Activated B cell treated with CpG ODN at 0.5 μM for 24 hours (primary cell): ENCODE measurements at places on chromosomes 6 and 20. TPM values are rescaled to one million over a fixed set of nuclear protein-coding genes. Genes with fewer than 3 reads are reported as not detected.
A peak's percentile ranks its signal among the peaks of the same experiment; 100 is the strongest.

Gene GLP1R
- total RNA-seq = not detected in 2 replicates

Gene BNIP5
- 0.10 and 0.11 TPM in 2 replicates for total RNA-seq

Gene REV3L
- 20.0 and 25.3 TPM in 2 replicates for total RNA-seq

Gene ARMC12
- 0.89 and 1.1 TPM in 2 replicates for total RNA-seq

Gene SOX18
- total RNA-seq = not detected in 2 replicates

Gene SLC17A2
- not detected in 2 replicates for total RNA-seq

Gene GNAS-AS1
- 1.4 and 1.5 TPM in 2 replicates for total RNA-seq

Gene SLC22A7
- not detected in 2 replicates for total RNA-seq

DNA sequence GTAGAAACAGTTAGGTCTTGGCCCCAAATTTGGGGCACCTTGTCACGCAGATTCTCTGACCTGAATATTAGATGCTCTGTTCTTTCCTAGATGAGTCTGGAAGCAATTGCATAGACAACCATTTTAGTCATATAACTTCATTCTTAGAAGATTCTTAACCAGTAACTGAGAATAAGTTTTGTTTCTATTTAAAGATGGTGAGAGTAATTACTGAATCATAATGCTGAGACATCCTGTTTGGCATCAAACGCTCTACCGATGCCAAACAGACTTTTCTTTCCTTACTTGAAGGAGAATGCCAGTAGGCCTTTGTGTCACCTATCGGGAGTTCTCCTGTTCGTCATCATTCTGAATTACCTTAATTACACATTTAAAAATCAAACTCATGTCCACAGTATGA is 131.6 kb upstream of the ID4 start:
- H3K4me3 ChIP-seq = no peak overlapping the region
- no peaks in the 10 kb centered on the region for H3K27me3 ChIP-seq
- H3K36me3 ChIP-seq = no peaks in the 10 kb centered on the region
- H3K27ac ChIP-seq = no peak overlapping the region

- DNase-seq = no peak
- no peak overlapping the region for H3K4me3 ChIP-seq
- H3K27me3 ChIP-seq = no peaks in the 10 kb centered on the region
Observed at GRCh38 chr20:4848041-4848440, 126.3 kb downstream of the PRND start.

DNA sequence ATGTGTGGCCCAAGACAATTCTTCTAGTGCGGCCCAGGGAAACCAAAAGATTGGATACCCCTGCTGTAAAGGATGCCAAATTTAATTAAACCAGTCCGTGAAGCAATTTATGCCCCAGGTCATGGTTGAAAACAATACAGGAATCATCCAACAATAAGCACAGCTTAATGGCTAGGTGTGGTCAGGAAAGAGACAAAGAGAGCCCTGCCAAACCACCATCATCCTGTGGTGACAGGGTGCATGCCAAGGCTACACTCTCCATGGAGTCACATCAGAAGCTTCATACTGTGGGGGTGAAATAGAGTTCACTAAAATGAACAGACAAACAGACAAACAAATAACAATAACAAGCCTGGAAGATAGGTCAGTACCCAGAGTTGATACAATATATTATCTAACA is 62.7 kb downstream of the DZANK1 start:
- H3K36me3 ChIP-seq = peaks cover 38% of the 10 kb centered on the region
- no peak for DNase-seq
- no peak overlapping the region for H3K4me3 ChIP-seq
- no peak overlapping the region for H3K27ac ChIP-seq

DNA sequence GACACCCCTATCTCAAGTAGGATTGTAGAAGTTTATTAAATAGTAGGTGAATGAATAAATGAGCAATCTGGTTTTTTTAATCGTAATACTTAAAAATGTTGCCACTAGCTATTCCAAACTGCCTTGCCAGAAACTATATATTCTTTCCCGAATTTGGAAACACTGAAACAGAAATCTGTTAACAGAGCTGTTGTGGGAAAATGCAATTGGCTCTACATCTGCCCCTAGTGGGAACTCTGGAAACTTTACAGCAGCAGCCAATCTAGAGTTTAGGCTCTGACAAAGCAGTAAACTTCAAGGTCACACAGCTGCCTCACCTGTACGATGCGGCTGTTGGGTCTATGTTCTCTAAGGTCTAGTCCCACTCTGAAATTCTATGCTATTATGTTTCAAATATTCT is 41.7 kb downstream of the SYNE1 start:
- no peak overlapping the region for H3K27ac ChIP-seq
- DNase-seq = no peak
- H3K36me3 ChIP-seq = no peaks in the 10 kb centered on the region
- no peak overlapping the region for H3K4me3 ChIP-seq

DNA sequence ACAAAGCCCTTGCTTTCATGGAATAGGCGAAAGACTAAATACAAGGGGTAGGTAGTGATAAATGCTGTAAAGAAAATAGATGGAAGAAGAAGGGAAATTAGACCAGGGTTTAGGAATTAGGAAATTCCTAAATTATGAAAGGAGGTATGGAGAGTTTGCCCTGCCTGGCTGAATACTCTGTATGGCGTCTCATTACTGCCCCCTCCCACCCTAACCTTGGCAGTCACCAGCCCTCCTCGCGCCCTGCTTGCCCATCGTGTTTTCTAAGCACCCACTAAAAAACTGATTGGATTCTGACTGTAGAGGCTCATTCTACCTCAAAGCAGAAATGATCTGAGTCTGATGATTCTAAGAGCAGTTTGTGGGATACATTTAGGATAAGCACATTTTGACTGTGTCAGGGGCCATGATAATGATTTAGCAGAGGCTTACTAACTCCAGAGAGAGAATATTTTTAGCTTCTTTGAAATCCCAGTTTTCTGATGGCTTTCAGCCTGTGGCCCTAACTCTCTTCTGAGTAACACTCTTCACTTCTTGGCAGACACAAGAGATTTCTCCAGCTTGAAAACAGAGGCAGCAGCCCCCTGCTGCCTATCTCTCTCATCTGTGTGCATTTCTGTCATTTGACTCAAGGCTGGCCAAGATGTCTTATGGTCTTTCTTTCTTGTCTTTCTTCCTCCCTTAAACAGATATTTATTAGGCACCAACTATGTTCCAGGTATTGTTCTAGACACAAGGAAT is 1.4 kb upstream of the CHD6 start:
- H3K27ac ChIP-seq = peak overlapping the region; percentile 27
- peaks cover 41% of the 10 kb centered on the region for H3K4me1 ChIP-seq
- H3K36me3 ChIP-seq = peaks cover 2% of the 10 kb centered on the region

DNA sequence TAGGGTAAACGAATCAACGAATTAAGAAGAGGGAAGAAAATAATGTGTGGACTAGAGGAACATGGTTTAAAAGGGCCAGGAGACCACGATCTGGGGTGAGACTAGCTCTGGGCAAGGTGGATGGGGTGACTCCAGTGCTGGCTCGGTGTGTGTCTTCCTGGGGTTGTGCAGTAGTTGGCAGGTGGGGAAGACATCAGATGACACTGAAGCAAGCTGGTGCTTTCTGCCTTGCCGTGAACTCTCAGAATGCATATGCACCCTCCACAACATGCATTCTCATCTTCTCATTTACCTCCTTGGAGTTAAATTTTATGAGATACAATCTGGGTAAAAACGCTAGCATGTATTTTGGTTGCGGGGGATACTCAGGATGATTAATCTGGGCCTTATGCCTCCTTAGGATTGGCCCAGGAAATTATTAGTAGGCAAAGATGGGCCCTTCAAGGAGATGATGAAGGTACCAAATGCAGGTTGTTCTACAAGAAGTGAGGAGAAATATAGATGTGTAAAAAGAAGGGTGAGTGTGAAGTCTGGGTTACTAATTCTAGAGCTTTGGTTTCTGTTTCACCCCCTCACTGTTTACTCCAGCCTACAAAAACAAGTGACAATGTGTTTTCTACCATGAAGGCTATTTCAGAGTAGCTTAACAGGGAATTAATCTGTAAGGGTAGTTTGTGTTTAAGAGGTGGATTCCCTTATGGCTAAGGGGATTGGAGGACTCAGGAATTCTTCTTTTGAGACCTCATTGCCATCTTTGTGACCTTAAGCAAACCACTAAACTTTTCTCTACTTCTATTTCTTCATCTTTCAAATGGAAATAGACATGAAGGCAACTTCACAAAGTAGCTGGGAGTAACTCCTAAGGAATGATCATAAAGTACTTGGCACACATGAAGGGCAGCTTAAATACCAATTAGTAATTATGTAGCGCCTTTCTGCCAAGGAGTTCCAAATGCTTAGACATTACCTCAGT is 71.0 kb upstream of the SUPT3H start:
- no peaks in the 10 kb centered on the region for H3K4me1 ChIP-seq
- no peak overlapping the region for H3K4me3 ChIP-seq
- no peak for DNase-seq
- H3K27ac ChIP-seq = no peak overlapping the region
- H3K27me3 ChIP-seq = peaks cover 8% of the 10 kb centered on the region

GRCh38 chr6:142356201-142356883 is 54.5 kb downstream of the ADGRG6 start:
- DNase-seq = no peak
- H3K4me1 ChIP-seq = no peaks in the 10 kb centered on the region

- DNase-seq = no peak
- H3K27ac ChIP-seq = no peak overlapping the region
- H3K27me3 ChIP-seq = no peaks in the 10 kb centered on the region
- H3K4me1 ChIP-seq = peaks cover 10% of the 10 kb centered on the region
- H3K4me3 ChIP-seq = no peak overlapping the region
Observed at GRCh38 chr20:4702562-4703280, 19.0 kb upstream of the PRND start.

DNA sequence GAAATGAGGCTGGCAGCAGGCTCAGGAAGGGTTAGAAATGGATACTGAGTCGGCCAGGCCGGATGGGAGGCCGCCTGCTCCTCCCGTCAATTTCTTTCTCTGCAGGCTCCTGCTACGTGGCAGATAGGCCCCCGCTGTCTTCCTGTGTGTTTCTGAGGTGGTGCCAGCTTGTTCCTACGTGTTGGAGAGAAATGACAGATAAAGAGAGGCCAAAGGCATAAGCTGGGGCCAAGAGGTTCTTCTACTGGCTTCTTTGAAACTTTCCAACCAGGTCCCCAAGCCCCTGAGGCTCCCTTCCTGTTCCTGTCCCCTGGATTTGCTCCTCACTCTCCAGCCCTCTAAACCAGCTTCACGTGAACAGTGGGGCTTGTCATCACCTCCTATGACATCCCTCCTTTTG is 76.8 kb downstream of the TCP11 start:
- H3K27me3 ChIP-seq = no peaks in the 10 kb centered on the region
- no peak overlapping the region for H3K27ac ChIP-seq
- no peaks in the 10 kb centered on the region for H3K4me1 ChIP-seq
- no peak overlapping the region for H3K4me3 ChIP-seq
- DNase-seq = no peak
- peaks cover 35% of the 10 kb centered on the region for H3K36me3 ChIP-seq

DNA sequence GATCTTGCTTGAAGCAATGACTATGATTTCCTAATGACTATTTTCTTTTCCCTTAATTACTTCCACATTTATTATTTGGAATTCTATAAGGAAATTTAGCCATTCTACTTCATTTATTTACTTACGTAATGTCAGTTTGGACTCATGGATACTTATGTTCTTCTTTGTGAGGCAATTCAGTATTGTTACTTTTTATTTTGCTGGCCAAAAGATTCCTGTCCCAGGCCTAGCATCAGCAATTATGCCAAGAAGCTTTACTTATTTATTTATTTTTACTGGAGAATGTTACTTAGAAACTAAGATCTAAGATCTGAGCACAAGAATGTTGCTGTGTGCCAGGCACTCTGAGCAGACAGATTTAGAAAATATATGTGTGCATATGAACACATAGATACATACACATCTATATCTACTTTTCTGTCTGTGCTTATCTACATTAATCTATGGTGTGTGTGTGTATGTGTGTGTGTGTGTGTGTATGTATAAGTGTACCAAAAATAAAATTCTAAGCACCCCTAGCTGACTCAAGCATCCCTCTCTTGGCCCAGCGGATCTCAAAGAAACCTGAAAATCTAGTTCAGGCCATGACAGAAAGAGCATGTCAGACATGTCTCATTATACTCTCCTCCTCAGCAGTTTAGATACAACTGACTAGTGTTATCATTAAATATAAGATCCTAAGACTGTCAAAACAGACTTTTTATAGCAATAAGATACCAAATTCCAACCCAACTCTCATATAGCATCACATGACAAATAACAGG is 640.0 kb upstream of the GJE1 start:
- no peak overlapping the region for H3K27ac ChIP-seq
- H3K27me3 ChIP-seq = no peaks in the 10 kb centered on the region
- peaks cover 23% of the 10 kb centered on the region for H3K4me1 ChIP-seq
- H3K36me3 ChIP-seq = no peaks in the 10 kb centered on the region

DNA sequence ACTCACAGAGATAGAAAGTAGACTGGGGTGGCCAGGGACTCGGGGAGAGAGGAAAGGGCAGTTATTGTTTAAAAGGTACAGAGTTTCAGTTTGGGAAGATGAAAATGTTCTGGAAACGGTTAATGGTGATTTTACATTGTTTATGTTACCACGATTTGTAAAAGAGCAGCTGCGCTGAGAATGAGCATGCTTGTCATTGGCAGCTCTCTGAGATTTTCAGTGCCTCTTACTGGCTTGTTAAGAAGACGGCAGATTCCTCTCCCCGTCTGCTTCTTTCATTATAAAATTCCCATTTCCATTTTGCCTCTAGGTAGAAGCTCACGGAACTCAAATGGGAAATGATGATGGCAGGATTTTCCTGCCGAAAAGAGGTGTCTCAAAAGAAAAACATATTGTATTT is 39.7 kb upstream of the PPP1R3G start:
- DNase-seq = no peak
- no peak overlapping the region for H3K27ac ChIP-seq
- H3K36me3 ChIP-seq = peaks cover 15% of the 10 kb centered on the region
- H3K4me1 ChIP-seq = no peaks in the 10 kb centered on the region
- H3K4me3 ChIP-seq = no peak overlapping the region

DNA sequence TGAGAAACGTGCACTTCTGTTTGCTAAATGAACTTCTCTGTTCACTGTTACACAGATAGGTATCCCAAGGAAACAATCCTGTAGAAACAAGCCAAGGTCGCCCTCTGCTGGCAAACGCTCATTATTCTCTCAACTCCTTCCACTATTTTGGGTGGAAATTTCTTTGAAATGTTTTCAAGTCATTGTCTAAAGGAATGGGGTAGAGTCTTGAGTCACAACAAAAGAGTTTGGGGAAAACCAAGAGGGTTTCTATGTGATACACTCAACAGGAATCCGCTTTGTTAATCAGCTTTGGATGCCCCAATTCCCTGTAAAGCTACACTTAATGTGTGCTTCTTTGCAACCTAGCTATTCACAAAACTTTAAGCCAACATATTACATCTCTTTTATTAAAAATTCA is 4.6 kb upstream of the RAE1 start:
- H3K27me3 ChIP-seq = peaks cover 10% of the 10 kb centered on the region
- peaks cover 1% of the 10 kb centered on the region for H3K36me3 ChIP-seq
- DNase-seq = no peak
- no peak overlapping the region for H3K27ac ChIP-seq
- peaks cover 2% of the 10 kb centered on the region for H3K4me1 ChIP-seq

DNA sequence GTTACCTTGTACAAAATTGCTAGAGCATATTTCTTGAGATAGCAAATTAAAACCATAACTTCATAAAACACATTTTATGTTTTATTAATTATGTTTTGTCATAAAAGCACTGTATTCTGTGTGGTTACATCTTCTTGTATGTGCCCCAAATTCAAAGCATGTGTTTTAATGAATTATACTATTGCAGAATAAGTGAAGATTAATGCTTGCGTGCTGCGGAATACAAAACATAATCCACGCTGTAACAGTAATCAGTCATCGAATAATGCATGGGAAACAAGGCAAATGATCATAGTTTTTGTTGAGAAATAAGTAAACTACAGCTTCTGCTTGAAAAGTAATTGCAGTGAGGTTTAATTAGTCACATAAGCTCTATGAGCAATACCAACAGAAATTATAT is 459.2 kb upstream of the SOX4 start:
- H3K27ac ChIP-seq = no peak overlapping the region
- peaks cover 5% of the 10 kb centered on the region for H3K4me1 ChIP-seq
- no peak for DNase-seq
- no peak overlapping the region for H3K4me3 ChIP-seq
- no peaks in the 10 kb centered on the region for H3K27me3 ChIP-seq
- peaks cover 11% of the 10 kb centered on the region for H3K36me3 ChIP-seq
